Retina (tissue), 1 donor: ENCODE measurements at places on chromosomes 1 and 21.

GRCh38 chr1:20486457-20487235, 636 bp upstream of the CAMK2N1 start:
- DNase-seq, result peak; percentile 93

- no peak for DNase-seq
These were observed 251.7 kb upstream of the DPYD start for GRCh38 chr1:98172578-98172977.

DNA sequence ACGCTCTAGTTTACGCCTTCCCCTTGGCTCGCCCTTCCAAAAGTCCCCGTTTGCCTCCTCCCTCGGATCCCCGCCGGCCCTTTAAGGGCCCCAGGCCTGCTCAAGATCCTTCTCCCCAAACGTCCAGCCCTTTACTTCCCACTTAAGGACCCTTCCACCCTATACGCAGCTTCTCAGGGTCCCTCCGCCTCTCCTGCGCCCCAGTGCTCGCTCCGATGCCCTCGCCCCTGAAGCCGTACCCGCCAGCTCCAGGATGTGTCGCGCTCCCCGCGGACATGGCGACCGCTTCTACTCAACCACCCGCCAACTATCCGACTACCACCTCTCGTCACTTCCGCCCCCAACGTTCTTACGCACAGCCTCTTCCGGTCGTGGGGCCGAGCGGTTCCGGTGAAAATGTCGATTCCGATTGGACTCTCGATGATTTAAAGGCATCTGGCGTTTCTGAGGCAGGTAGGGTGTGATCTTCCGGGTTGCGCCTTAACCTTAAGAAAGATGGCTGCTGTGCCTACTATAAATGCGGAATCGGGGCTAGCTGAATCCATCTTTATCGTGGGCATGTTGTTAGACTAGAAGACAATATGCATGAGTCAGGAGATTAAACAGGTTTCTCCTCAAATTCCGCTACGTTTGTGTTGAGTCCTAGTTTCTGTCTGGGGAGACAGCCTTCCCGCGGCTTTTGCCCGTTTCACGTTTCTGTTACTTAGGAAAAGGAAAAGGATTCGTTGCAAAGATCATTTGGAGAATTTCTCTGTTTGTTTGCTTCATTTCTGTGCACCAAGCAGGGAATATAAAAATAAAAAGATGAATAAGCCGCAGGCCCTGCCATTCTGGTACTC, at the start of gene KHDC4:
KHDC4 (minus strand) TSS at position 317 of the 839 bp plus-strand sequence; CDS start at position 277, 40 bp downstream.
- DNase-seq, result peak; percentile 97

- no peak for DNase-seq
These were observed 82.5 kb downstream of the FGGY start for GRCh38 chr1:59379371-59379728.

DNA sequence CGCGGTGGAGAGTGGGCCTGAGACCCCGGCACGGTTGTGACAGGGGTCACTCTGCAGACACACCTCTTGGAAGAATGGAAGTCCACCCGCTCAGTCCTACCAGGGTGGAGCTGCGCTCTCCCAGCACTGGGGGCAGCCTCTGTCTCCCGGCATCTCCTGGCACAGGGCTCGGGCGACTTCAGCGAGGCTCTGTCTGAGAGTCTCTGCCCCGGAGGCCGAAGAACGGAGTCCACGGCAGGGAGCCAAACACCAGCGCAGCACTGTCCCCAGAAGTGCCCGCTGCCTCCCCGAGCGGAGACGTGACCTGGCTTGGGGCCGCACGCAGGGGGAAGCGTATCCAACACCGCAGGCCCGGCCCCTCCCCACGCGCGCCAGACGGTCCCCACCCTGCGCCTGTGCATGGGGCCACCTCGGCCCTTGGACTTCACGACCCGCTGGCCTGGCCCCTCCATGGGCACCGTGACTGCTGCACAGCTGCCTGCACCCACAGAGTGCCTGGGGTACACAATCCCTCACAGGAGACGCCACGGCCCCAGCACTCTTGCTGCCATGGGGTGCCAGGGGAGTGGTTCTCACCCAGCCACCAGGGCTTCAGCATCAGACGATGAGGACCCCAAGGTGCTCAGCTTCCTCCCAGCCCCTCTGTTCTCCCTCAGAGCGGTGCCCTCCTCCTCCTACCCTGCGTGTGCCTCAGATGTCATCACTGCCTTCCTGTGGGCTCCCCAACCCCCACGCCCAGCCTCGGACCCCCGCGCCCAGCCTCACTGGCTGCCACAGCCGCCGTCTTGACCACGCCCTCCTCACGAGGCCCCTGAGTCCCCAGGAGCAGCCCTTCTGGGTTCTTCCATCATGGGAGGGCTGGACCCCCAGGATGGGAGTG, 14.9 kb upstream of the RNF223 start:
- DNase-seq, result no peak

DNA sequence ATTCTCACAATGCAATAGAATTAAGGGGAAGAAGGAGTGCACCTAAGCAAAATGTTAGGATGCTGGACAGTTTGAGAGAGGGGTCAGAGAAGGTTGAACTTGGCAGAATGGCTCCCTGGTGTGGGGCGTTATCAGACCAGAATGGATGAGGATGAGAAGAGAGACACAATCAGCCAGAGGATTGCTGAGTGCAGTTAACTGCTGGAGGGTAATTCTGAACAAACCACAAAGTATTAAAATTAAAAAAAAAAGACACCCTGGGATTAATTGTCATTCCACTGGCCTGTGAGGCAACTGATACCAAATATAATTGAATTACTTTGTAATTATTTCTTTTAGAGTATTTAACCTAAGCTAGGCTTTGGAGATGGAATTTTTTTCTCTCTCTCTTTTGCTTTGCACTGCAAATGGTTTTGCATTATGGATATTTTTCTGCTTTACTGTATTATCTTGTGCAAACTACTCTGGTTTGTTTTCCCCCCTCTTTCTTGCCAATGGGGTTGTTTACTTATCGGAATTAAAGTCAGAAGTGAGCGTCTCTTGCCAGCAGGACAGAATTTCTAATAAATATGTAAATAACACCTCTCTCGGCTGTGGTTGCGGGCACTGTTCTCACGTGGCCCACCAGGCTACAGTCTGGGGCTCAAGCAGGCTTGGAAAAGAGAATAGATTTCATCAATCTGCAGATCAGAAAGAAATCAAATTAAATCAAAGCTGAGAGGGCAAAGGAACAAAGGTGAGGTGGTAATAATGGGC, 572.9 kb upstream of the CAMK1G start:
- DNase-seq, result no peak

- no peak for DNase-seq
These were observed 2.8 kb upstream of the HAPLN2 start for GRCh38 chr1:156616463-156616862.

- DNase-seq, result no peak
These were observed 97.4 kb upstream of the GFI1 start for GRCh38 chr1:92583821-92584760.

DNA sequence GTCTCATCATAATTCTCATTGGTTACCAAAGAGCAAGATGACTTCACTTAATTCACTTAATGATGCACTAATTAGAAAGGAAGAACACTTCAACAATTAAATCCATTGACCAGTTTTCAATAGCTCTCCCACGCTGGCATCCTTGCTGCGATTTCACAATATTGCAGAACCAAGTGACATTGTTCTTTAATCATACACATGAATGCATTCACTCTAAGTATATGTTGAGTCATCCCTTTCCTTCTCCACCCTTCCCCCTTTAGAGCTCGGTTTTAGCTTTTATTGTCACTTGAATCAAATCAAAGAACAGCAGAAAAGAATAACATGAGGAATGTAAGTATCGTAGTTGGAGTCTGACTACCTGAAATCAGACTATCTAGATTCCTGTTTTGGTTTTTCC, 233.6 kb upstream of the FMN2 start:
- peak; percentile 65 for DNase-seq

- no peak for DNase-seq
These were observed 23.8 kb upstream of the PRDM15 start for GRCh38 chr21:41902946-41903345.

DNA sequence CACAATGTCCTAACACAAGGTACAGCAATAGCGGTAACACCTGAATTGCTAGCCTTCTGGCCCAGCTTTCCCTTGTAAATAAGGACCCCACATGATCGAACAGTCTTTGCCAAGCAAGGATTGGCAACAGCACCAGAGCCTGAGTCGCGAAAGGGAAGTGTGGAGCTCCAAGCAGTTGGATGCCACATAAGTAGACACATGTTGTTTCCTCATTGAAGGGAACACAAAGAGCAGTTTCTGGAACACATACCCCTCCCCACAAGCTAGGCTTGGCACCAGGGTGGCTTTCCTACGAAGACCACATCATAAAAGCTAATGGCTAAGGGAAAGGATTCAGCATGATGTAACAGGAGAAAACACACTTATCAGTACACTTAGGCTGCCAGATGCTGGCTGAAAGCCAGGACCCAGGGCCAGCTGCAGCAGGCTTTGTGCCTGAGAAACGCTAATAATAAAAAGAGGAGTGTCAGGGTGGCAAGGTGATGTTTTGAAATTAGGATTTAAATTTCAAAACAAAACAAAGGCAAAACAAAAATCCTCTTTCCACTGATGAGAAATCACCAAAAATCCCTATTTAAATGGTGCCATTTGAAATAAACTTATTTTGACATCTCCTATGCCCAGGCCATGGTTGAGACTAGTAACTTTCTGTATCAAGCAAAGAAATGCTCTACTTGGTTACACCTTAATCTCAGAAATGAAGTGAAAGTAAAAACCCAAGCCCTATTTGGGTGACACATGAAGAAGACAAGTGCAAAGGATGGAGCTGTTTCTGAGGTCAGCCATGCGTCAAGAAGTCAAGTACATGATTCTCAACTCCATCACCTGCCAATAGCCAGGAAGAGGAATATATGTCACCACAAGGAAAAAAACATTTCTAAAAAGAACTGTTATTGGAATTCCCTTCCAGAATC, 11.9 kb upstream of the CPLANE2 start:
- DNase-seq, result no peak

DNA sequence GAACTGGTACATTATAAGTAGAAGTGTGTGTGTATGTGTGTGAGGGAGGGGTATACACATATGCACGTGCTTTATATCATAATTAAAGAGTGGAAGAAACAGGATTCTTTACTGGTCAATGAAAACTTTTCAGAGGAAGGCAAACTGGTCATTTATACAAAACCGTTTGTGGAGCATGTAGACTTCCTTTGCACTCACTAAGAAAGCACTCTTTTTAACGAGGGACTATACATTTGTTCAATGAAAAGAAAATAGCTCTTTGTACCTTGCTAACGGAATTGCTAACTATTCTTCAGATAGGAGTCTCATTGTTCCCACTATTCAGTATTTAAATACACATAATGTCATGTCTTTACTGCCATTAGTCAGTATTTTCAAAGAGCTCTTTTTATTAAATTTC, 219.3 kb downstream of the ST6GALNAC3 start:
- no peak for DNase-seq

- no peak for DNase-seq
These were observed 106.0 kb downstream of the RABGAP1L start for GRCh38 chr1:174265282-174265681.

GRCh38 chr1:150925080-150925479, 1.1 kb upstream of the SETDB1 start:
- peak; percentile 13 for DNase-seq

DNA sequence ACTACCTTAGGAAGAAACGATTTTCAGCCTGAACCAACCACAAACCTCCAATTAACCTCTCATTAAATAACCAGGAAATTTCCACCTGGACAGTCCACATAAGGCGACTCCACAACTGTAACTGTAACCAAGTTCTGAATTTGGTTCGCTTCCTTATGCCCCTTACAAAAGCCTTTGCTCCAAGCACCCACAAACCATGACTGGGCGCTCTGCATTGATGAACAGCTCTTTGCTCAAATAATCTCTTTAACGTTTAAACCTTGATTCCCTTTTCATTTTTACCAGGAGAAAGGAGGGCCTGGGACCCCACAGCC, 38.2 kb upstream of the ZNF124 start:
- DNase-seq, result no peak

GRCh38 chr1:246454655-246455054, 52.4 kb downstream of the SMYD3 start:
- DNase-seq, result no peak

DNA sequence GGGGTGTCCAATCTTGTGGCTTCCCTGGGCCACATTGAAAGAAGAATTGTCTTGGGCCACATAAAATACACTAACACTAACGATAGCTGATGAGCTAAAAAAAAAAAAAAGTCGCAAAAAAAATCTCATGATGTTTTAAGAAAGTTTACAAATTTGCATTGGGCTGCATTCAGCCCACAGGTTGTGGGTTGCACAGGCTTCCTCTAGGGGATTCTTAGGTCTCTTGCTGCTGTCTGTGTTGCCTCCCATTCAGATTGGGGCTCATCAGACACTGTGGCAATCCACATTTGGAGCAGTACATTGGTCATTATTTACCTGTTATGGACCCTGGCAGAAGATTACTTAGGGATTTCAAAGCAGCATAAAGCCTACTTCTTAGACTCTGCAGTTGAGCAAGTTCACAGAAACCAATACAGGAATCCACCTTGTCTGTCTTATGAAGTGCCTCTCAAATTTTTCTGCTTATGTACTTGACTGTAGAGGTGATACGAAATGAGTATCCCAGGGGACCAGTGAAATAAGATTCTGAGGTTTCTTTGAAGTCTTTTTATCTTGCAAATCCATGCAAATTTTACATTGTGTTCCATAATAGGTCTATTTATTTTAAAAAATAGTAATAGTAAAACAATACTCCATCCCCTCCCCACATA, 205.5 kb downstream of the RPS6KC1 start:
- no peak for DNase-seq

DNA sequence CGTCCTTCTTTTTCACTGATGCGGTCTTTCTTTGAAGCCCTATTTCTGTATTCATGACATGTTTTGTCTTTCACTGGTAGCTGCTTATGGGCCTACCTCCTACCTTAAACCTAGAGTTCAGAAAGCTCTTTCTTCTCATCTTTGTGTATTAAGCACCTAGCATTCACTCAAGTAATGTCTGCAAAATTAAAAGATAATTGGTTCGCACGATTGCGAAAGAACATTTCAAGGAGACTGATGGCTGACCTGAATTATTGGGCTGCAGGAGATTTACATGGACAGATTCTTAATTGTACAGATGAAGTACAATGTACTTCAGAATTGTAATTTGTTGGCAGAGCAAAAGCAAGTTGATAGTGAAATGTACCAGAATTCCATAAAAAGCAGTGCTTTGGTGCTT, 206.4 kb downstream of the PCP4 start:
- no peak for DNase-seq

- no peak for DNase-seq
These were observed 70.8 kb downstream of the PLPP3 start for GRCh38 chr1:56508523-56508983.

DNA sequence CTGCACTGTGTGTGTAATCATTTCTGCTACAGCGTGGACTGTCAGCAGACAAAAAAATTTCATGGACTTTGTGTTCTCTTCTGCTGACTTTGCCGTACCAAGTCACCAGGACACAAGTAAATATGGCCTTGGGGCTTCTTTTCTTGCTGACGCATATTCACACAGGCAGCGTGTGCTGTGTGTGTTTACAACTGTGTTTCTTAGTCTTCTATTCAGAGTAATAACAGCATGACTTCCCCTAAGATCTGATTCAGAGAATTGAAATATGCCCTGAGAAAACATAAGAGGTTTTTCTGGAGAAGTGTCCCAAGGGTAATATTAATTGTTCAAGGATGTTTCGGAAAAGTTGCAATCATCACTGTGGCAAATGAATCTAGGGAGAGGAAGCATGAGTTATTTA, 47.1 kb upstream of the DYNLT5 start:
- no peak for DNase-seq
